ENCODE measurements at places on chromosomes 4 and X.

DNA sequence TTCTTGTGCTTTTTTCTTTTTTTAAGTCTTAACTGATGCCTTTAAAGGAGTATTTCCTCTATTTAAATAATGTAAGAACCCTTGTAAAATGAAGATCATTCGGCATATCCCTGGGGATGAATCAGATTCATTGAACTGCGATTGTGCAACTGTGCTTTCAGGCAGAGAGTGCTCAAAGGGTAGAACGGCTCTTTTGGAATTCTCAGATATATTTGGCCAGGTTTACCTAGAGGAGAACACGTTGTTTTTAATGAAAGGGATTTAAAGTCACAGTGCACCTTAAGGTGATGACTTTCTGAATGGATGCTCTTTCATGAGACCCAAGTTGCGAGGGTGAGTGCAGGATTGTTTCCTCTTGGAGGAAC lies 51.6 kb upstream of the ELOVL6 start:
- no peak for DNase-seq

DNA sequence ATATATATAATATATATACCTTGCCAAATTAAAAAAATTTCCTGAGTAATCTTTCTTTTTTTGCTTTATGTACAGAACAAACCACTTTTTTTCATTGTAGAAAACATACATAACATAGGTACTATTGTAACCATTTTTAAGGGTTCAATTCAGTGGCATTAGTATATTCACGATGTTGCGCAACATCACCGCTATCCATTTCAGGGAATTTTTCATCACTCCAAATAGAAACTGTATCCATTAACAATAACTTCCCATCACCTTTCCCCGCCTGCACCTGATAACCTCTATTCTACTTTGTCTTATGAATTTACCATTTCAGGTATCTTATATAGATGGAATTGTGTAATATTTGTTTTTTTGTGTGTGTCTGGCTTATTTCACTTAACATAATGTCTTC lies 124.7 kb downstream of the MGST2 start:
- no peak for DNase-seq

DNA sequence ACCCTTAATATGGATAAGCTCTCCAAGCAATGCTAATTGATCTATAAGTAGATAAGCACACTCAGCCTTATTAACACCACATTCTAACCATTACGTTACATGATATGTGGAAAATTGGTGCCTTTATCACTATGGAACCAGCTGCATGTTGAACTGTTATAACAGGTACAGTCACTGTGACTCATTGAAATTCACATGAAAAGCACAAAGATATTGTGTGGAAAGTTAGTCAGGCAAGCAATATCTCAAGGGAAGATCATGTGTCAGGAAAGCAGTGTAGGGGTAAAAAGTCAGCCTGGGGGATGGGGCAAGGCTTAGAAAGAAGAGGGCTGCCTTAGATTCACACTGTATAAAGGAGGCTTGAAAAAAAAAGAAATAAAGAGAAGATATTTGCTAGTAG lies 313.7 kb upstream of the SMIM31 start:
- DNase-seq = no peak

DNA sequence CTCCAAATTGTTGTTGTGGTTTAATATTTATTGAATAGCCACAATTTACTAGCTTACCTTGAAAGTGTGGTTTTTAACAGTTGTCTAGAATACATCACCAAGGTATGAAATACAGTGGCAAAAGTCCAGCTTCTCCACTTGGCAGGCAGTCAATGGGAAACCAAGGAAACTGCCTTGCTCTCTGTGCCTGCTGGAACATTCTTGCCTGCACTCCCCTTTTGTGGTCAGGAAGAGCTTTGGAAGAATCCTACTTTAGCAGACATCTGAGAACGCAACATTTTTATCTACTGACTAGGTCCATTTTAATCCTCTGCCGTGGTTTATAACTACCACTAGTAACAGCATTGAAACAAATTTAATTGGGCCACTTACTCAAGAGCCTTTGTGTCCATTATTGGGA lies 64.5 kb downstream of the TENM3 start:
- DNase-seq = no peak

- no peak for DNase-seq
These were observed 1.1 kb downstream of the GAB1 start for GRCh38 chr4:143337600-143338287.
